ENCODE measurements at places on chromosomes 5 and 9.

DNA sequence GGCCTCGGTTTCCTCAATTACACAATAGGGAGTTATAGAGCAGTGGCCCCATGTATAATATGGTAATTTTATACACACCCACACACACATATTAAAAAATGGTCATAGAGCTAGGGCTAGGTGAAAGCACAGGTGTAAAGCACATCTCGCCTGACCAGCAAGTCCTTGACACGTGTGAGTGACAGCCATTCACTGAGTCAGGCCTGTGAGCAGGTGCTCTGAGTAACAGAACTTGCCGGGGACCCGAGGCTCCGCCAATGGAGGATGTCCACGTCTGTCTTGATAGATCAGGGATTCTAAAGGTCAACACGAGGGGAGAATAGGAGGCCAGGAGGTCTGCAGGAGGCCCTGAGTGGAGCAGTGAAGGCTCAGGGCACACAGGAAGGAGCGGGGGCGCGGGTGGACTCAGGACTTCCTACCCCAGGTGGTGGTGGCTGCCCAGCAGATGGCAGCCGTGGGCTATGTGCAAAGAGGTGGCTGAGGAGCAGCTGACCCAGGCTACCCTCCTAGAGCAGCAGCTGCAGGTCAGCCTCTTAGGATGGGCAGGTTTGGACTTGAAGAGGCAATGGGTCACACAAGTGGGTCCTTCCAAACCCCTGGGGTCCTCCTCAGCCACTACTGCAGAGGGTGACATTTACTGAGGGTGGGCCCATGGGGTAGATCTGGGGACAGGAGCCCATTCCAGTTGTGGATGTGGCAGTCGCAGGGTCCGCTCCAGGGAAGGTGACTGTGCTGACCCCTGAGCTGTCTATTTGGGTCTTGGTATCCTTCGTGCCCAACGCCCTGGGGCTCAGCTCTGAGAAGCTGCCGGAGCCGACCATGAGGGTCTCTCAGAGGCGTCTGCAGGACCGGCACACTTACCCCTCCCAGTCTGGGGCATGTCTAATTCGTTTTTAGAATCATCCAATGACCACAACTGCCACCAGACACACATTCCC, 45.9 kb downstream of the PRRT1B start:
- H3K36me3 ChIP-seq: peaks cover 55% of the 10 kb centered on the region
- H3K27ac ChIP-seq: no peak overlapping the region
- H3K4me3 ChIP-seq: no peak overlapping the region
- peak; percentile 36 for DNase-seq
- no peaks in the 10 kb centered on the region for H3K27me3 ChIP-seq

- no peak overlapping the region for H3K27ac ChIP-seq
- DNase-seq: no peak
- H3K4me3 ChIP-seq: no peak overlapping the region
- H3K36me3 ChIP-seq: no peaks in the 10 kb centered on the region
- H3K4me1 ChIP-seq: no peaks in the 10 kb centered on the region
These were observed 12.2 kb downstream of the TAS2R1 start for GRCh38 chr5:9617739-9618504.

GRCh38 chr9:35594471-35594870, 10.6 kb upstream of the TESK1 start:
- DNase-seq: no peak
- H3K27me3 ChIP-seq: no peaks in the 10 kb centered on the region
- no peaks in the 10 kb centered on the region for H3K36me3 ChIP-seq
- no peak overlapping the region for H3K4me3 ChIP-seq
- no peak overlapping the region for H3K27ac ChIP-seq

GRCh38 chr9:89080193-89080592, 88.9 kb downstream of the S1PR3 start:
- H3K27ac ChIP-seq: no peak overlapping the region
- DNase-seq: no peak
- H3K36me3 ChIP-seq: no peaks in the 10 kb centered on the region

- H3K27me3 ChIP-seq: no peaks in the 10 kb centered on the region
These were observed 270.8 kb upstream of the ACTBL2 start for GRCh38 chr5:57753446-57753845.

DNA sequence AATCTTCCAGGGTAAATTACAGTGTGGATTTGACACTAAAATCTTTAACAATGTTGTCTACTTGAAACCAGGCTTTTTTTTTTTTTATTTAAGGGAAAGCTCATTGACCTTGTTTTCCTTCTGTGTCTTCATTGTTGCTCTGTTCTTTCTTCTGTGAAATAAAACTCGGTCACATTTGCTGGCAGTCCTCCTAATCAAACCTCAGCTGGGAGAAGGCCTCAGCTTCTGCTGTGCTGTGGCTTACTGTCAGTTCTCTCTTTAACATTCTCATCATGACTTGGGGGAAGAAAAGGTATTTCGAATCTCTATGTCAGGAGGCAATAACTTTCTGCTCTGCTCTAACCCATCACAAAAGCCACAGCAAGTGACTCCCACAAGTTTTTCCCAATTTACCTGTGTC, 268.9 kb downstream of the ZNF608 start:
- H3K4me1 ChIP-seq: peaks cover 16% of the 10 kb centered on the region
- H3K27me3 ChIP-seq: no peaks in the 10 kb centered on the region
- no peaks in the 10 kb centered on the region for H3K36me3 ChIP-seq
- DNase-seq: no peak
- peak overlapping the region; percentile 48 for H3K27ac ChIP-seq
- H3K4me3 ChIP-seq: no peak overlapping the region

DNA sequence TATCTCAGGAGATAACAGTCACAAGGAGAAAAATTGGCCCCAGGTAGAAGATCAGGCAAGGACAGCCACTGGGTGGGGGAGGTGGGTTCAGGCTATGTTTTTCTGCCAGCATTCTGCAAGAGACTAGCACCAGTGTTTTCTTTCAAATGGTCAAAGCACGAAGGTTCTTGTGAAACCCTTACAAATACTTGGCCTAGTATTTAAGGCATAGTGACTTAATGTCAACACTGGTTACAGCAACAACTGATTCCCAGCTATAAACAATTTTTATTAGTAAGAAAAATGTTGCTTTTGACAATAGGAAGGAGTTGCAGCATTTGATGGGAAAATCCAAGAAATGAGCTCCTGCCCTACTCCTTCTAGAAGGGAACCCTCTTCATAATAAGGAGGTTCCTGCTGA, 349.6 kb downstream of the SLIT3 start:
- no peak overlapping the region for H3K4me3 ChIP-seq
- no peak for DNase-seq
- H3K27me3 ChIP-seq: no peaks in the 10 kb centered on the region
- no peak overlapping the region for H3K27ac ChIP-seq

DNA sequence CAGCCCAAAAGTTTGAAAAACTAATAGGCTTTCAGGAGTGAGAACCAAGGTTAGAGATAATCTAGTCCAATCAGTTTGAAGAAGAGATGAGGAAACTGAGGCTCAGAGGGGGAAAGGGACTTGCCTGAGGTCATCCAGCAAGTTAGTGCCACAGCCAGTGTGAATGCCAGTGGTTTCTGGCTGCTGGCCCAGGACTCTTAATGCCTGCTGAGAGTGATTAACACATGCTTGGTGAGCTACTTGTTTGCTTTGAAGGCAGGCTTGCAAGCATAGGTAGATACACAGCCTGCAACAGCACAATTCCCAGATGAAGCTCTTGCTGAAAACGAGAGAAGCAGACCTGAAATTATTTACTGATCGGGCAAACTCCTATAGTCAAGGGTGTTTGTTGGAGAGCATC, 591.6 kb upstream of the SGCD start:
- H3K27me3 ChIP-seq: no peaks in the 10 kb centered on the region
- H3K4me1 ChIP-seq: no peaks in the 10 kb centered on the region
- H3K27ac ChIP-seq: no peak overlapping the region
- no peaks in the 10 kb centered on the region for H3K36me3 ChIP-seq

- H3K27ac ChIP-seq: no peak overlapping the region
- no peaks in the 10 kb centered on the region for H3K27me3 ChIP-seq
- H3K4me3 ChIP-seq: no peak overlapping the region
- DNase-seq: no peak
- H3K36me3 ChIP-seq: no peaks in the 10 kb centered on the region
These were observed 16.3 kb upstream of the SHB start for GRCh38 chr9:38085308-38085707.

GRCh38 chr9:99722877-99723276, 98.8 kb upstream of the NR4A3 start:
- H3K27ac ChIP-seq: no peak overlapping the region
- peak; percentile 10 for DNase-seq
- peaks cover 16% of the 10 kb centered on the region for H3K4me1 ChIP-seq
- H3K27me3 ChIP-seq: peaks cover 3% of the 10 kb centered on the region
- H3K4me3 ChIP-seq: no peak overlapping the region
- H3K36me3 ChIP-seq: no peaks in the 10 kb centered on the region

GRCh38 chr5:89005990-89006389, 123.0 kb upstream of the MEF2C start:
- H3K27ac ChIP-seq: no peak overlapping the region
- no peak overlapping the region for H3K4me3 ChIP-seq
- no peaks in the 10 kb centered on the region for H3K27me3 ChIP-seq
- H3K4me1 ChIP-seq: no peaks in the 10 kb centered on the region
- H3K36me3 ChIP-seq: no peaks in the 10 kb centered on the region
- no peak for DNase-seq

- no peaks in the 10 kb centered on the region for H3K27me3 ChIP-seq
- no peak for DNase-seq
- H3K4me1 ChIP-seq: no peaks in the 10 kb centered on the region
- H3K36me3 ChIP-seq: no peaks in the 10 kb centered on the region
These were observed 109.1 kb downstream of the MACIR start for GRCh38 chr5:103367702-103368101.

DNA sequence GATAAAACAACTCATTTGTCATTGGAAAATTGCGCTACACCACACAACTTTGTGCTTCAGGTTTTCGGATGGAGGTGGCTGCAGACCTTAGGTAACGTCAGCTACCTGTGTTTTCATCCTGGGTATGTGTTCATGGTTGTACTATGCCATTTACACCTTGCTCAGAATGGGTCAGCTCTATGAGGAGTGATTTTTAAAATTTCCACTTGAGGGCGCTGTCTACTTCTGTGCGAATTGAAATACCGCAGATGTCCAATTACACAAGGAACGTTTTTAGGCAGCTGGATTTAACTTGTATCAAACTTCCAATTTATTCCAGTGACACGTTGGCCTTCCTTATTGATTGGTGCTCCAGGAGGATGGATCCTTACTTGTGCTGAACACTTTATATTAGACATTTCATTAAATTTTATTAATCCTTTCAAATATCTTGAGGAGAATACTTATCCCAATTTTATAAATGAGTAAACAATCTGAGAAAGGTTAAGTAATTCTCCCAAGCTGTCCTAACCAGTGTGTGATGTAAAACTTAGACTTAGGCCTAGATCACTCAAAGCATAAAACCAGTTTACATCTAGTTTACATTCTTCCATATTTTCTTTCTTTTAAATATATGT, 23.4 kb downstream of the DMRTA1 start:
- H3K27me3 ChIP-seq: no peaks in the 10 kb centered on the region
- no peak overlapping the region for H3K4me3 ChIP-seq
- no peaks in the 10 kb centered on the region for H3K36me3 ChIP-seq
- no peaks in the 10 kb centered on the region for H3K4me1 ChIP-seq
- H3K27ac ChIP-seq: no peak overlapping the region

- no peak overlapping the region for H3K4me3 ChIP-seq
- H3K4me1 ChIP-seq: no peaks in the 10 kb centered on the region
- H3K36me3 ChIP-seq: no peaks in the 10 kb centered on the region
- H3K27me3 ChIP-seq: peaks cover 10% of the 10 kb centered on the region
- DNase-seq: no peak
These were observed 8.5 kb upstream of the ACSL6 start for GRCh38 chr5:132019857-132020555.

GRCh38 chr5:171420431-171421241, 1.2 kb downstream of the FGF18 start:
- no peaks in the 10 kb centered on the region for H3K36me3 ChIP-seq
- H3K27ac ChIP-seq: no peak overlapping the region
- DNase-seq: no peak
- peak overlapping the region; percentile 43 for H3K4me3 ChIP-seq
- H3K4me1 ChIP-seq: peaks cover 13% of the 10 kb centered on the region

DNA sequence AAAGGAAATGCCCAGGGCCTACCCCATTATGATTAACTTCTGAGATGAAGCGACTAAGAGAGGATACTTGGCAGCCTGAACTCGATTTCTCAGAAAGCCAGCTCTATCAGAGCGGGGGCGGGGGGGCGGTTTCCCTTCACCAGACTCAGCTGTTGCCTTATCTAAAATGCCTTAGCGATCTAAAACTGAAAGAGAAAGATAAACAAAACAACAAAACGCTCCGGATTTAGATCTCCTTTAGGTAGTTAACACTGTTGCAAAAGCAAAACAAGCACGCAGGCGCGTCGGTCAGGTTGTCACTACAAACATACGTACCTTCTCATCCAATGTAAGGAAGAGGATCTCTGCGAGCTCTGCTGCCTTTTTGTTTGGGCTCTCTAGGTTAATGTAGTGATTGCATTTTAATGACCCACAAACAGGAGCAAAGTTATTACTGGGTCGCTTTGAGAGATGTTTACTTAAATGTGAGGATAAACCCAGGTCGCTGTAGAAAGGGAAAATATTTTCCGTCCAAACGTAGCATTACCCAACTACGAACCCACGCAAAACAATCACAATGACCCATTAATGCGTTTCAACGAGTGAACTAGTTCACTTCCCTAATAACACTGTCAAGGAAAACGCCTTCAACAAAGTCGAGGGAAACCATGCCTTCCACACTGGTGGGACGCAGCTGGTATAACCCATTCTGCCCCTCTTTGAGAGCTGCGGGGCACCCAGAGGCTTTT, 982 bp downstream of the EPB41L4A start:
- no peaks in the 10 kb centered on the region for H3K4me1 ChIP-seq
- H3K27me3 ChIP-seq: peaks cover 13% of the 10 kb centered on the region
- no peak for DNase-seq
- H3K36me3 ChIP-seq: no peaks in the 10 kb centered on the region

GRCh38 chr5:80736730-80737129, 81.9 kb upstream of the DHFR start:
- H3K4me1 ChIP-seq: peaks cover 24% of the 10 kb centered on the region
- H3K4me3 ChIP-seq: no peak overlapping the region
- no peak overlapping the region for H3K27ac ChIP-seq

DNA sequence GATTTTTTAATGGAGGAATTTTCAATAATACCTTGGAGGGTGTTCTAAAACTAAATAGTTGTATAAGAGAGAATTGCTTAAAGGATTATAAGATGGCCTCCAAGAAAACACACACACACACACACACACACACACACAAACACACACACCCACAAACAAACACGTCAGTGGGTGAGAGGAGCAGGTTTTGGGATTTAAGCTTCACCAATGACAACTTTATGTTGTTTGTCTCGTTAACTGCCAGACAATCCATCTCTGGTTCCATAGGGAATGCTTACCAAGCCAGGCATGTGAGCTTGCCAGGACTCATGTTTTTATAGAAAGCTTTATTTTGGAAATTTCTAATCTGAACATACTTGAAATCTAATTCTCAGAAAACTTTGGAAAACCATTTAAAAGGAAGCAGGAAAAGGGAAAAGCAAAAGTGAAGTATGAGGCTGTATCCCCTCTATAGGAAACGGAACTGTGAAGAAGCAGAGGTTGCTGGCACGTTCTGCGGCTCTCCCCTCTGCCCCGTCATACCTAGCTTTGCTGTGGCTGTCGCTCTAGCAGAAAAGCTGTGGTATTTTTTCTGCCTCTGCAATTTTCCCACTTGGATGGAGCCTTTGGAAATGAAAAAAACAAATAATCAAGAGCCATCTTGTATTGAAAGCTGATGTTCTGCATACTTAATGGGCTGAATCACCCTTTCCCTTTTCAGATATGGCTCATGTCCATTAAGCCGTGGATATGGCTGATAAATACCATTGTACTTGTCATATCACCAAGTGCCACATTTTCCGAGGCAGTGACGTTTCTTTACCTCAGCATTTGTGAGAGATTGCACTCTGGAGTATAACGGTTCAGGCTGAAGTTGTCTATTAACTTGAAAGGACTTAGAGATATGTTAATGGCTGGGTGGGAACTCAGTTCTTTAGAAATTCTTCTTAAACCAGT, 112.7 kb downstream of the NTRK2 start:
- no peak for DNase-seq
- H3K36me3 ChIP-seq: no peaks in the 10 kb centered on the region
- no peaks in the 10 kb centered on the region for H3K27me3 ChIP-seq
- no peak overlapping the region for H3K27ac ChIP-seq
- H3K4me1 ChIP-seq: no peaks in the 10 kb centered on the region
- H3K4me3 ChIP-seq: no peak overlapping the region
